Liver (tissue), 10 donors: ENCODE measurements at places on chromosomes 5 and 9. TPM values are rescaled to one million over a fixed set of nuclear protein-coding genes. Genes with fewer than 3 reads are reported as not detected.

The CNTNAP3 gene
- 4.4 TPM for total RNA-seq

The DCTN3 gene
- 24.9 TPM for total RNA-seq

The YIPF5 gene
- 19.6 TPM for total RNA-seq

The CBY3 gene
- total RNA-seq: not detected

The ZBTB26 gene
- 1.9 TPM for total RNA-seq

The CYLC2 gene
- total RNA-seq: not detected

DNA sequence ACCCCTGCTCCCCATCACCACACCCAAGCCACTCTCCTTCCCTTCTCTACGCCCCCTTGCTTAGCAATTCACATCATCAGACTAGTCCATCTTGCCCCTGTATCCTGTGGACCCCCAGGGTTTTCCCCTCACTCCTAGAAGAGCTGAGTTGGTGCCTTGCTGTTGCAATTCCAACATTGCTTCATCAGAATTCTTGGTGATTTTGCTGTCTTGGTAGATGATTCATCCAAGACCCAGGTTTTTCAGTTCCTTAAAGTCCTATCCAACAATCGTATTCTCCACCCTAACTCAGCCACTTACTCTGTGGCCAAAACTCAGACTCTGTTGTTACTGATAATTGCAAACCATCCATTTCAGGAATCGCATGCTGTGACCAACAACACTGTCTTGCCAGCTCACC lies 21.4 kb upstream of the CCNJL start:
- H3K27me3 ChIP-seq: no peaks in the 10 kb centered on the region
- H3K36me3 ChIP-seq: no peaks in the 10 kb centered on the region
- no peak for DNase-seq
- no peaks in the 10 kb centered on the region for H3K4me1 ChIP-seq
- H3K4me3 ChIP-seq: no peak overlapping the region

GRCh38 chr5:111002036-111002435 lies 69.5 kb upstream of the TSLP start:
- H3K36me3 ChIP-seq: no peaks in the 10 kb centered on the region
- H3K27ac ChIP-seq: no peak overlapping the region
- no peaks in the 10 kb centered on the region for H3K27me3 ChIP-seq
- H3K4me1 ChIP-seq: peaks cover 2% of the 10 kb centered on the region
- no peak for DNase-seq

- H3K4me3 ChIP-seq: no peak overlapping the region
- no peaks in the 10 kb centered on the region for H3K4me1 ChIP-seq
- H3K27ac ChIP-seq: no peak overlapping the region
- no peaks in the 10 kb centered on the region for H3K27me3 ChIP-seq
- H3K36me3 ChIP-seq: no peaks in the 10 kb centered on the region
- DNase-seq: no peak
Observed at GRCh38 chr9:84300271-84300670, 40.3 kb downstream of the SLC28A3 start.

- H3K4me3 ChIP-seq: no peak overlapping the region
- H3K36me3 ChIP-seq: no peaks in the 10 kb centered on the region
- no peaks in the 10 kb centered on the region for H3K27me3 ChIP-seq
- DNase-seq: no peak
Observed at GRCh38 chr9:4193391-4193790, 106.5 kb downstream of the GLIS3 start.

GRCh38 chr5:398475-399295 lies 44.3 kb upstream of the EXOC3 start:
- H3K4me1 ChIP-seq: no peaks in the 10 kb centered on the region
- H3K36me3 ChIP-seq: no peaks in the 10 kb centered on the region
- H3K27ac ChIP-seq: no peak overlapping the region

DNA sequence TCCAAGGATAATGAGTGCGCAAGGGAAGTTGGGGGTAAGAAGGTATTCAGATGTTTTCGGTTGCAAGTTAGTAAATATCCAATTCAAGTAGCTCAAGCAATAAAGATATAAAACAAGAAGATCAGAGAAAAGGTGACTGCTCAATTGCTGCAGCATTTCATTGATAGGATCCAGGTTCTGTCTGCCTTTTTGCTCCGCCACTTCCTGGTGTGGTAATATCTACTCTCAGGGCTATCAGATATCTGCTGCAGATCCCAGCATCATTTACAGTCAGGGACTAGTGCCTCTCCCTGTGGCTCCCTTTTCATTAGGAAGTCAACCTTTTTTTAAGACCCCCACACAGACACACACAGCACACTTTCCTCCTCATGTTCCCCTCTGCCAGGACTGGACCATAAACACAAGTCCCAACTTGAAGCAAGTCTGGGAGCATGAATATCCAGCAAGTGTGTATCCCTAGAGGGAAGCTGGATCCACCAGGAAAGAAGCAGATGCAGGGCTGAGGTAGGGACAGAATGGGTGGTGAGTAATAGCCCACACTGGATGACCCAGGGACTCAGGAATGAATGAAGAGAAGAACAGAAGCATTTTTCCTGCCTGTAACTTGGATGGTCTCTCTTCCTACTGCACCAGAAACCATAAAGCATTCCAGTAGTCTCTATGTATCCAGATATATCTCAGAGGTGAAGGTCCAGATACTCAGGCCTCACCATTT lies 53.7 kb downstream of the ZNF622 start:
- DNase-seq: no peak
- H3K4me1 ChIP-seq: no peaks in the 10 kb centered on the region
- H3K4me3 ChIP-seq: no peak overlapping the region

- no peaks in the 10 kb centered on the region for H3K27me3 ChIP-seq
- DNase-seq: peak; percentile 53
- H3K4me3 ChIP-seq: peak overlapping the region; percentile 44
- H3K36me3 ChIP-seq: no peaks in the 10 kb centered on the region
Observed at GRCh38 chr5:176596689-176597416, 13.1 kb downstream of the GPRIN1 start.

DNA sequence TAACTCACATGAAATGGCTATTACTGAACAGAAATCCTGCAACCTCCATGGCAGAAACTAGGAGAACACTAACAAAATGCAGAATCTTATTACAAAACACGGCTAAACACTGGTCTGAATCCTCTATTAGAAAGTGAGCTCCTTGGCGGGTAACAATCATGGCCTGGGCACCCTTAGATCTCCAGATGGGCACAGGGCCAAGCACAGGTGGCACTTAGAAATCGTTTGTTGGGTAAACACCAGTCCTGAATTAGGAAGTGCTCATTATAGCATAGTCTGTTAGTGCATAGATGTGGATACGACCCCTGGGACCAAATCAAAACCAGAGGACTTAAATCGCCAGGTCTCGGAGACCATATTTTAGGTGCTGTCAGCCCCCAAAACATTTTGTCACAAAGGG lies 14.4 kb downstream of the VDAC1 start:
- H3K27ac ChIP-seq: no peak overlapping the region
- H3K27me3 ChIP-seq: no peaks in the 10 kb centered on the region
- DNase-seq: no peak
- H3K4me3 ChIP-seq: no peak overlapping the region
- H3K4me1 ChIP-seq: peaks cover 25% of the 10 kb centered on the region

- no peak for DNase-seq
- H3K4me3 ChIP-seq: no peak overlapping the region
- H3K27me3 ChIP-seq: no peaks in the 10 kb centered on the region
- H3K27ac ChIP-seq: no peak overlapping the region
- H3K36me3 ChIP-seq: no peaks in the 10 kb centered on the region
Observed at GRCh38 chr5:124342986-124343385, 403.5 kb downstream of the ZNF608 start.

DNA sequence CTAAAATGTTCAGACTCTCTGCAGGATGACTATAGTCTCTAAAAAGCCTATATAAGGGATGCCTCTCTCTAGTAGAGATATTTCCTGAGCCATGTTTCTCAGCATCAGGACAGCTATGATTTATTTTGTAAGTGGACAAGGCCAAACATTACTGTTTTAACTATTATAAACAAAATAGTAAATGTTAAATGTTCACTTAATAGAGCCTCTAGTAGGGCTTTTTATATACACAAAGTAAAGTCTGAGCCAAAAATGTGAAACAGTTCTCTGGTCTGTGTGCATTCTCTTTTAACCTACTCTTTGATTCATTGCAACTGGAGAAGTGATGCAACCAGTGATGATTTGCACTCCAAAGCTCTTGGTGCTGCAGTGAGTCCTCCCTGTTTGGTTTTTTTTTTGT lies 220.5 kb downstream of the GDNF start:
- H3K27ac ChIP-seq: no peak overlapping the region
- no peaks in the 10 kb centered on the region for H3K36me3 ChIP-seq
- DNase-seq: no peak
- no peaks in the 10 kb centered on the region for H3K4me1 ChIP-seq
- H3K4me3 ChIP-seq: no peak overlapping the region
- no peaks in the 10 kb centered on the region for H3K27me3 ChIP-seq

- H3K27me3 ChIP-seq: no peaks in the 10 kb centered on the region
- no peaks in the 10 kb centered on the region for H3K36me3 ChIP-seq
- peaks cover 9% of the 10 kb centered on the region for H3K4me1 ChIP-seq
Observed at GRCh38 chr9:92795000-92795399, 30.4 kb upstream of the BICD2 start.

GRCh38 chr5:34857161-34857560 lies 18.2 kb downstream of the TTC23L start:
- H3K27me3 ChIP-seq: no peaks in the 10 kb centered on the region
- no peak overlapping the region for H3K27ac ChIP-seq
- H3K36me3 ChIP-seq: no peaks in the 10 kb centered on the region
- no peaks in the 10 kb centered on the region for H3K4me1 ChIP-seq
- DNase-seq: no peak

DNA sequence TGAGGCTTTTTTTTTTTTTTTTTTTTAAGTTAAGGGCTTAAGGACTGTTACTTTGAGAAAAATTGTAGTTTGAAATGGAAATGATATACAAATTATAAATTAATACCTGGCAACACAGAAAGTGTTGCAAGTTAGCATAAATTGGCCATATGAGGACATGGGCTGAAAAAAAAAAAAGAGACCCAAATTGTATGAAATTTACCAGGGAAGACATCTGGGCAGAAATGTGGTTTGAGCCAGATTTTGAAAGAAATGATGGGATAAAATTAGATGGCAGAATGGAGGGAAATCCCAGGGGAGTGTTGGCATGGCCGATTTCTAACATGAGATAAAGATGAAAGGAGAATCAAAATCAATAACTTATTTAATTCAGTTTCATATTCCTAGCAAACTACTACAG lies 472.1 kb downstream of the CTNND2 start:
- no peak overlapping the region for H3K4me3 ChIP-seq
- no peaks in the 10 kb centered on the region for H3K36me3 ChIP-seq
- H3K27me3 ChIP-seq: no peaks in the 10 kb centered on the region
- no peak overlapping the region for H3K27ac ChIP-seq
- no peaks in the 10 kb centered on the region for H3K4me1 ChIP-seq
- DNase-seq: no peak

DNA sequence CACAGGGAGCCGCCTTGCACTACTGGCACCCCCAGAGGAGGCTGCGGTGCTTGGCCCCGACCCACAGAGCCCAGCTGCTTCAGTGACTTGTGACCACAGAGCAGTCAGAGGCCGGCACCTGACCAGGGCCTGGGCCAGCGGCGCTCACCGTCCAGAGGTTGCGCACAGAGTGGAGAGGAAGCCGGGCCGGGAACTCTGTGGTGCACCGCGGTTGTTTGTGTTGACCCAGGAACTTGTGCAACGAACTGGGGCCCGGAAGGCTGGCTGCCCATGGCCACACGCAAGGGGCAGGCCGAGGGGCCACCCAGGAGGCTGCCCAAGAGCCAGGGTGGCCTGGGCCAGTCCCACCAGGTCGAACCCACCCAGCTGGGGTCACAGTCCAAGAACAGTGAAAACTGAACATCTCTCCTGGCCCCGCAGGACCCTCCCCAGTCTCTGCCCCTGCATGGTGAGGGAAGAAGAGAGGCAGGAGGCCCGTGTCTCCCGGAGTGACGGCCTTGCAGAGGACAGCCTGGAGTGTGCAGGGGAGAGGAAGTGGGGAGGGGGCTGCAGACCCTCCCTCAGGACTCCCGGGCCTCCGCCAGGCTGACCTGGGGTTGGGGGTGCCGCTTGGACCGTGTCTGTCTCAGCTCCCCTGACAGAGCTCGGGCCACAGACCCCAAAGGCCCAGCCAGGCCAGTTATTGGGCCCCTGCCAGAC lies 42.8 kb upstream of the EGFL7 start:
- no peak overlapping the region for H3K4me3 ChIP-seq
- peak overlapping the region; percentile 86 for H3K27ac ChIP-seq
- DNase-seq: peak; percentile 67
- H3K27me3 ChIP-seq: no peaks in the 10 kb centered on the region

DNA sequence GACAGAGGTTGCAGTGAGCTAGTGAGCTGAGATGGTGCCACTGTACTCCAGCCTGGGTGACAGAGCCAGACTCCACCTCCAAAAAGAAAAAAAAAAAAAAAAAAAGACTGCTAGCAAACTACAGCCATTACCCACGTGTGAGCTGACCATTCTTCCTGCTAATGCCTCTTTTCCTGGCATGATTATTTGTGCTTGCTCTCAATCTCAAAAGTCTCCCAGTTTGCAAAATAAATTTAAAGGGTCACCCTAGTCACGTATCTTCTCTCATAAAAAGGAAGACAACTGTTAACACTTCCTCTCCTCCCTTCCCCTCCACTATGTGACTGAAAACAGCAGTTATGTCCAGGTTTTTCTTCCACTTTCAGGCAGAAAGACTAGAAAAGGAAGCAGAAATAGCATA lies 37.2 kb downstream of the TRIM36 start:
- H3K4me1 ChIP-seq: no peaks in the 10 kb centered on the region
- DNase-seq: no peak
- H3K27ac ChIP-seq: no peak overlapping the region
- H3K36me3 ChIP-seq: no peaks in the 10 kb centered on the region

DNA sequence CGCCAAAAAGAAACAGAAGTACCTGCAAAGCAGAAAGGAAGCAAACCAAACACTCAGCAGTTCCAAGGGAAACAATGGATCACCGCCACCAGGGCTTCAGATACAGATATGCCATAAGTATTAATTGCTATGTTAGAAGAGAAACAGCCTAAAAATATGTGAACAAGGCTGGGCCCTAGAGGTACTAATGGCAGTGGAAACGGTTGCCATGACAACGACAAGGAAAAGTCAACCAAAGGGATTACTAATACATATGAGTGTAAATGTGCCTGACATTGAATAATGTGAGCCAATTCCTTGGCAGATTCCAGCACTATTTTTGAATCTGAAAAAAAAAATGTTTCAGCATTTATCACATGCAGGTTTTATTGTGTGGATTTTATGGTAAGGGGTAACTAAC lies 75.0 kb downstream of the CAVIN4 start:
- H3K4me3 ChIP-seq: no peak overlapping the region
- no peaks in the 10 kb centered on the region for H3K27me3 ChIP-seq
- H3K27ac ChIP-seq: no peak overlapping the region

- H3K36me3 ChIP-seq: no peaks in the 10 kb centered on the region
- no peak overlapping the region for H3K27ac ChIP-seq
- no peak for DNase-seq
- H3K4me3 ChIP-seq: no peak overlapping the region
Observed at GRCh38 chr9:81906671-81907070, 21.6 kb upstream of the SPATA31D4 start.

- no peak for DNase-seq
- H3K4me1 ChIP-seq: no peaks in the 10 kb centered on the region
- no peaks in the 10 kb centered on the region for H3K27me3 ChIP-seq
- H3K4me3 ChIP-seq: no peak overlapping the region
Observed at GRCh38 chr5:161400583-161400982, 145.9 kb downstream of the GABRB2 start.

- H3K27ac ChIP-seq: no peak overlapping the region
- no peak for DNase-seq
Observed at GRCh38 chr5:431001-431710, 11.8 kb upstream of the EXOC3 start.

GRCh38 chr5:139079225-139079990 lies 118.8 kb downstream of the SIL1 start:
- no peak overlapping the region for H3K27ac ChIP-seq
- no peaks in the 10 kb centered on the region for H3K4me1 ChIP-seq
- no peaks in the 10 kb centered on the region for H3K36me3 ChIP-seq
- H3K27me3 ChIP-seq: no peaks in the 10 kb centered on the region
- H3K4me3 ChIP-seq: no peak overlapping the region
- DNase-seq: no peak

GRCh38 chr5:138466125-138466899 lies 1.0 kb downstream of the EGR1 start:
- DNase-seq: peak; percentile 55
- H3K4me3 ChIP-seq: peak overlapping the region; percentile 83
- peaks cover 13% of the 10 kb centered on the region for H3K36me3 ChIP-seq
